ENCODE measurements at places on chromosomes 1 and 21.

DNA sequence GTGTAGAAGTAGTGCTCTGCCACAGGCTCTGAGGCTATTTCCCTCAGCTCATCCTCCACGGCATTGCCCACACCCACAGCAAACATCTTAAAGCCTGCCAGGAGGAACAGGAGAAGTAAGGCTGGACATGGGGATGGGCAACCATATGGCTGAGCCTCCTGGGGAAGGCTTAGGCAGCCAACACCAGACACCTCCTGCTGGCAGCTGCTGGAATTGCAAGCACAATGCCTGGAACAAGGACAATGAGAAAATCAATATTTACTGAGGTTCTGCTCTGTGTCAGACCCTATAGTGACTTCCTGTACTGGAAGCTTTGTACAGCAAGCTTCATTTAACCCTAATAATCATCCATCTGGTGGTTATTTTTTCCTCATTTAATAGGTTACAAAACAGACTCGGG, 8.2 kb downstream of the MATN1 start:
- ATAC-seq, result no peak

GRCh38 chr1:16095447-16095846, 22.0 kb upstream of the FAM131C start:
- ATAC-seq, result no peak

DNA sequence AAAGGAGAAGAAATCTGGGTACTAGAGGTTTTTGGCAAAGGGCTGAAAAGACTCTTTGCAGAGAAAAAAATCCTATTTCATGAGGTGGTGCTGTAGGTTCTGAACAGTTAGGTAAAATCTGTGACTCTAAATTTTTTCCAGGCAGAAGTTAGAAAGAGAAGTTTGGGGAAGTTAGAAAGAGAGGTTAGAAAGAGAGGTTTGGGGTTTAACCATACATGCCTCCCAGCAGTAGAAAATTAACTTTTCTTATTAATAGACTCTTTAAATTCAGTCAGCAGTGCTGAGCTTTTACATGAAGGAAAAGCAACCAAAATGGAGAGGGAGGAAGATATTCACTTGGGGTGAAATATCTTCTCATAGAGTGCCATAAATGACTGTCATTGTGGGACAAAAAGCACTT, 12.2 kb downstream of the AMY1C start:
- no peak for ATAC-seq

- ATAC-seq, result no peak
These were observed 38.1 kb upstream of the SCYL3 start for GRCh38 chr1:169931795-169932231.

DNA sequence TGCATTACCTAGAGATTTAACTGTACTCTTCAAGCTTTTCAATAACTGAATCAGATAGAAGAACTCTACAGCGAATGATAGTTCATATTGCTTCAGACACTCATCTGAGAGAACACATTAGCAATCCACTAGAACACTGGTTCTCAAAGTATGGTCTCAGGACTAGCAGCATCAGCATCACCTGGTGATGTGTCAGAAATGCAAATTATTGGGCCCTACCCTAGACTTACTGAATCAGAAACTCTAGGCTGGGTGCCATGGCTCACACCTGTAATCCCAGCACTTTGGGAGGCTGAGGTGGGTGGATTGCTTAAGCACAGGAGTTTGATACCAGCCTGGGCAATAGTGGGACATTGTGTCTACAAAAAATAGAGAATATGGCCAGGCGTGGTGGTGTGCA, 24.9 kb upstream of the GLIS1 start:
- ATAC-seq, result no peak

GRCh38 chr1:7117399-7118281, 332.4 kb downstream of the CAMTA1 start:
- peak; percentile 98 for ATAC-seq

DNA sequence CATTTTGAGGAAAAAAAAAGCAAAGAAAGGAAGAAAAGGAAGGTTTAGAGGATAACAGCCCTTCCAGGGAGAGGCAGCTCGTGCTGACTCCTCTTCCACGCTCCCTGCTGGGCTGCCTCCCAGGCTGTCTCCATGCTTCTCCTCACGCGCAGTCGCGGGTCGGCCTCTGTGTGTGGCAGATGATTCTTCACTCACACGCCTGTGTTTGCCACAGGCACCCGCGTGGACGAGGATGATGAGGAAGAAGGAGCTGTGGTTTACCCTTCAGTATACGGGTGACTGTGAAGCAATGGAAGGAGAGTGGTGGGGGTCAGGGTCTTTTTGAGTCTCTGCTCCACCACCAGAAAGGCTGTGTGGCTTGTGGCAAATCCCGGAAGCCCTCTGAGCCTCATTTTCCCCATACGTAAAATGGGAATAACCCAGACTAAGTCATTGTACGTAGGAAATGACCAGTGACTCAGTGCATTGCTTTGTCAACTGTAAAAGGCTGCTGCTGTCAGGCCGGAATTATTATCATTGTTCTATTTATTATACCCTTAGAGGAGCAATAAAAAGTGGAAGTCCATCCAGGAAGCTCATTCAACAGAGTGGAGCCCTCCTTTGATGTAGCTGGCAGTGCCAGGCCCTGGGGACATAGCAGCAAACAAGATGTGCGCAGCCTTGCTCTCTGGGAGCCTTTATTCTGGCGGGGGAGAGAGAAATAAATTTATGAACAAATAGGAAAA, 11.9 kb upstream of the SH2D2A start:
- no peak for ATAC-seq

DNA sequence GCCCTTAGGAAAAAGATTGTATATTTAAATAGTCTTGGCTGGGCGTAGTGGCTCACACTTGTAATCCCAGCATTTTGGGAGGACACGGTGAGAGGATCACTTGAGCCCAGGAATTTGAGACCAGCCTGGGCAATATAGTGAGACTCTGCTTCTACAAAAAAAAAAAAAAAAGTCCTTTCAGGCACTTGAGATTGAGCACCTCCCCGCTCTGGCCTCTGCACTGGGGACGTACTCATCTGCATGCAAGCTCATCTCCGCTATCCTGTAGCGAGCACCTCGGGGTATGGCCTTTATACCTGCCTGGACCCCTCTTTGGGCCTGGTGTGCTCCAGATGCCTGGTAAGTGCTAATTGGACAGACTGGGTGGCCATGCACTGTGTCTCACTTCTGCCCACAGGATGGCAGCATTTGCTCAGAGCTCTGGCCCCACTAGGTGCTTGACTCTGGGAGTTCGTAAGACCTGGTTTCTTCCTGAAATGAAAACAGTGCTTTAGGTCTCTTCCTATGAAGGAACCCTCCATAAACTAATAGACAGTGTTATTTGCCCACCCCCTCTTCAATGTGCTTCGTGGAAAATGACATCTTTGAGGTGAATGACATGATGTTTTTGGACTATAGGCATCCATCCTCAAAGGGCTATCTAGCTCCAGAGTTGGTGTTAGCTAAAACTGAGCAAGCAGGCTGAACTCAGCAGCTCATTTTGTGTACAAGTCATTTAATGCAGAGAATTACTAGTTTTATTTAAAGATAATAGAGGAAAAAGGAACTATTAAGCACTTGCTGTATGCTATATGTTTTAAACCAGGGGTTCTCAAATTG, 61.7 kb upstream of the ADAR start:
- peak; percentile 100 for ATAC-seq

GRCh38 chr1:241417258-241417657, 60.3 kb upstream of the RGS7 start:
- ATAC-seq, result peak; percentile 27

DNA sequence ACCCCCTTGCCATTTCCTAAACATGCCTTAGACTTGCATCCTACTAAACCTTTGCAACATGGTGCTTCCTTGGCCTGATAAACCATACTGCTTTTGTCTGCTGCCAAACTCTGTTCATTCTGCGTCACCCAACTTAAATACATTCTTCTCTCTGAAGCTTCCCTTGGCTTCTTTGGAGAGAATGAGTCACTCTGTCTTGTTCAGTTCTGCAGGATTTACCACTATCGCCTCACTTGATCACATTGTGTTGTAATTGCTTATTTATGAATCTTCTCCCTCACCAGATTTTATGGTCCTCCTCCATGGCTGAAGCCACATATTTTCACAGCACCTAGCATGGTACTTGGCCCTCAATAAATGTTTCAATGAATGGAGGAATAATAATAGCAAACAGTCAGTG, 21.7 kb upstream of the TUT4 start:
- peak; percentile 95 for ATAC-seq

DNA sequence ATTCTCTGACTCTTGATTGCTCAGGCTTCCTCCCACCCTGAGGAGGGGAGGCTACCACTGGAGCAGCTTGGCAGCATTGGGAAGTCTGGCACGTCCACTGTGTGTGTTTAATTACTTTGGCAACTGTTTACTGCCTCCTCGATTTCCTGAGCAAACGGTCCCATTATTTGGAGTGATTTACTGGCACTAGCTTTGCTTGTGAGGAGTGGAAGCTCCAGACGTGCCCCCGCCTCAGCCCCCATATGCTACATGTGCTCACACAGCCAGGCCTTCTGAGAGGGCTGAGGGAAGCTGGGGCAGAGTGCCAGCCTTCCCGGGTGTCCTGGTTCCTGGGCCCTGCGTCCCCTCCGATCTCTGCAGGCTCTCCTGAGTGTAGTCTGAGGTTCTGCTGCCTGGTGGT, 306.2 kb downstream of the PTPRU start:
- no peak for ATAC-seq

GRCh38 chr1:143643148-143643885, 328.5 kb downstream of the FAM72C start:
- ATAC-seq, result peak; percentile 58

DNA sequence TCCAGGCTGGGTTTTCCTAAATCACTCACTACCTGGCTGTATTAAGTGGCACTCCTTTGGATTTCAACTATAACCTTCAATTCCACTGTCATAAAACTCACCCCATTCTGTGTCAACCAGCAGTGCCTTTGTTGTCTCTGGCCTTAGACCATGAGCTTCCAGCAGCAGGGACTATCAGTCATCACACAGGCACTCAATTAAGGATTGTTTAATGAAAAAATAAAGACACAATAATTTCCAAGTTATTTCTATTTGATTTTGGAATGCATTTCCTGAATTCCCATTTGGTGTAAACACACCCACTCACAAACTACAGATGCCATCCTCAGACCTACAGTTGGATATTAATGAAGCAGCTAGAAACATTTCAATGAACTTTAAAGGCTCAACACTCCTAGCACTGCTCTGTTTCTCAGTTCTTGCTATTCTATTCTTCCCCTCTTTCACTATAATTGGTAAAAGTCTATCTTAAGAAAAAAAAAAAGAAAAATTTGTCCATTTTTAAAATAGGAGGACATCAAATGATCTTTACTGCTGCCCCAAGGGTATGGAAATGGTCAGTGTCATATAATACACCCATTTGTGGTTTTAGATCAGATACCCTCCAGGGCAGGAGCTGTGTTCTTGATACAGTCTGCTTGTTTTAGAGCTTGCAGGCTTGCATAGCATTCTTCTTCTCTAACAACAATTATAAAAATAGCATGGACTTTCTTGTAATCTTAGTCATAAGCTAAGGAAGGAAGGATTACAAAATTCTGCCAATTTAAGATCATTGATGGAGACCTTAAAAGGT, 156.4 kb downstream of the PTGER3 start:
- ATAC-seq, result no peak

- peak; percentile 70 for ATAC-seq
These were observed 253.4 kb downstream of the RHOU start for GRCh38 chr1:228988664-228989063.

GRCh38 chr1:29282924-29283803, 46.8 kb downstream of the PTPRU start:
- ATAC-seq, result peak; percentile 87

DNA sequence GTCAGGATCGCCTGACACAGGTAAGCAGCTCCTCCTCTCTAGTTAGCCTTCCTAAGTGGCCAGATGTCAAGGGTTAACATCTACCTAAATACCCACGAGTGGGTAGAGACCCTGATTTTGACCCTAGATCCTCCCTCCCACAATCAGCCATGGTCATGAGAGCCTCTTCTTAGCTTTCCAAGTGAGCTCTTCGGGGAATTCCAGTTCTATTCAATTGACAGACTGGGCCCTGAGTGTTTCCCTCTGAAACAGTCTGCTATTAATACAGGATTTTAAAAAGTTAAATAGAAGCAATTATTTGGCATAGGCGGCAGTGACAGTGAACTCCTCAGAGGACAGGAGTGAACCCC, 28.1 kb downstream of the C2CD2 start:
- no peak for ATAC-seq

DNA sequence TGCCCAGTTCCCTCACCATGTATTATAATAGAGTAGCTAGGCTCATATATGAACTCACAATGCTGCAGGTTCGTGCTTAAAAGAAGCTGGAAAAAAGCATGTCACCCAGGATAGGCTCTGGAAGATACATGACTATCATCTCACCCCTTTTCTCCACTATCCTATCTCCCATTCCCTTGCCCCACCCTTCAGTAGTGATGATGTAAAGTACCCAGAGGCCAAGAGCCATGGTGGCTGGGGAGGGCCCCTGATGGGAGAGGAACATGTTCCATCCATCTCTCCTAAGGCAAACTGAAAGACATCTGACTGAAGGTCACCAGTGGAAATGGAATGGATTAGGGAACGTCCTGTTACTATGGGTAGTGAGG, 20.3 kb upstream of the RBBP5 start:
- peak; percentile 66 for ATAC-seq

DNA sequence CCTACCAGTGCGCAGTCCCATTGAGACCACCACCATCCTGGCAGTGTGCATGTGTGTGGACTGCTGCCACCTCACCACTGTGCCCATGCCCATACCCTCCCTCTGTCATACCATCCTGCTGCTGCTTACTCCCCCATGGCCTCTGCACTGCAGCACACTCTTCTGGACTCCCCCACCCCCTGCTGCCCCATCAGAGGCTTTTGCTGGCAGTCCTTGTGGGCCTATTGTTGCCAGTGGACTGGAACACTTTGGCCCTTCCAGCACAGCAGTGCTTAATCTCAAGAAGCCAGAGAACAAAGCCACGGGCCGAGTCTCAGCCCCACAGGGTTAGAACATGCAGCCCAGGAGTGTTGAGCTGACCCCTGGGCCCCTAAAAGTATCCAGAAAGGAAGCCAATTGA, 41.9 kb upstream of the IVNS1ABP start:
- ATAC-seq, result no peak

DNA sequence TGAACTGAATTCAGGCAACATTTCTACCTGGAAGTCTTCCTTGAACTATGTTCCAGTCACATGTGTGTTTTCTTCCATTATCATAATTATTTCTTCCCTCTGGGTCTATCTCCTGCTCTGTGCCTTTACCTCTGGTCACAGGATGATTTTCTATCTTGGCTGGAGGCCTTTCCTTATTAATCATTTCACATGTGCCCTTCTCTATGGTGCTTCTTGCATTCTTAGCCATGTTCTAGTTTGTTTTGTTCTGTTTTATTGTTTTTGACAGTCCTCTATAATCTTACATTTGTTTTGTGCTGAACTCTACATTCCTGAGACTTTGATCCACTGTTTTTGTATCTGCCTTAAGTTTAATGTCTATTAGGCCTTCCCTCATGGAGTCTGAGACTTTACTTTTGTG, 51.0 kb downstream of the SGIP1 start:
- no peak for ATAC-seq

DNA sequence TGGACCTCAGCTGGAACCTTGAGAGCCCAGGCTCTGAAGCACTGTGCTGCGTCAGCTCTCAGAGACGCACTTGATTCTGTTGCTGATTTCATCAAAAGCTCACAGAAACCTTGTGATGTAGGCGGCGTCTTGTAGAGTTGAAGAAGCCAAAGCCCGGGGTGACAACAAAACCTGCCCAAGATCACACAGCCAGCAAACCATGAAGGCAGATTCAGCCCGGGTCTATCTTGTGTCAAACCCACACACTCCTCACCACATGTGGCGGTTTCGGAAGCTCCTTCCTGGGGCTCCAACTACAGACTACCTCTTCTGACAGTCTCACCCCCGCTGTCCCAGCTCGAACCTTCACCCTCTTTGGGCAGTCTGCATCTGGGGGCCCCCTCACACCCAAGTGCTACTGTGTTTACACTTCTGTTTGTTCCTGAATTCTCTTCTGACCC, 50.4 kb downstream of the TENT5C start:
- no peak for ATAC-seq

- no peak for ATAC-seq
These were observed 58.4 kb downstream of the KLHDC7A start for GRCh38 chr1:18539171-18539570.
